Heart right ventricle (tissue), 16 donors: ENCODE measurements at places on chromosomes 3 and 15. TPM values are rescaled to one million over a fixed set of nuclear protein-coding genes. Genes with fewer than 3 reads are reported as not detected.

IFT57 gene
- total RNA-seq: 29.5 TPM

- DNase-seq: peak; percentile 42
These were observed 198.7 kb downstream of the AKAP13 start for GRCh38 chr15:85578941-85579701.

GHRL gene
- total RNA-seq: 1.0 TPM

GRCh38 chr3:68943753-68944500 is 11.6 kb upstream of the TAFA4 start:
- no peak for DNase-seq

DNA sequence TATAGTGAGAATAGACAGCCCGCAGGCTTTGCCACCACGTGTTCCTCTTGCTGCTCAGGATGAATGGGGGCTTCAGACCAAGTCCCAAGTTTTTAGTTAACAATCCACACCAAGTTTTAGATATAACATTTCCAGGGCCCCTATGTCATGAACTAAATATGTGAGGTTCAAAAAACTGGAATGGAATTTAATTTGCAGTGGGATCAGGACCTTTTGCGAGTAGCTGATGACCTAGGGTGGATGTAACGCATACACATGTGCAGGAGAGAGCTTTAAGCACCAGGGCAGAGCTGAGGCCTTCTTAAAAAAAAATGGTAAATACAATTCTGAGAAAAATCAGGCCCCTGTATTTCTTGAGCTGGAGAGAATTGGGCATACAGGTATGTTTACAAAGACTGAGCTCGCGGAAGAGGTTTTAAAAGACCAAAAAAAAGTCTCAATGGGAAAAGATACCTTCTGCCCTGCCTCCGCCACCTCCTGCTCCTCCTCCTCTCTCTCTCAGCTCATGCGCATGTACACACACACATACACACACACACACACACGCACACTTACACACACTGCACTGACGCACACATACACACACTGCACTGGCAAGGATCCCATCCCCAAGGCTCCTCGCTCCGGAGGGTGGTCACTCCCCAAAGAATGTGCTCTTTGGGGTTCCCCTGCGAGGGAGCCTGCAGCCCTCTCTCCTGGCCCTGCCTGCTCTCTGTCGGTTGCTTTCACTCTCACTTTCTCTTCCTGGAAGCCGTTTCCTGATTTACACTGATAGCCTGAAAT is 48.2 kb upstream of the IGF1R start:
- DNase-seq: peak; percentile 35

DNA sequence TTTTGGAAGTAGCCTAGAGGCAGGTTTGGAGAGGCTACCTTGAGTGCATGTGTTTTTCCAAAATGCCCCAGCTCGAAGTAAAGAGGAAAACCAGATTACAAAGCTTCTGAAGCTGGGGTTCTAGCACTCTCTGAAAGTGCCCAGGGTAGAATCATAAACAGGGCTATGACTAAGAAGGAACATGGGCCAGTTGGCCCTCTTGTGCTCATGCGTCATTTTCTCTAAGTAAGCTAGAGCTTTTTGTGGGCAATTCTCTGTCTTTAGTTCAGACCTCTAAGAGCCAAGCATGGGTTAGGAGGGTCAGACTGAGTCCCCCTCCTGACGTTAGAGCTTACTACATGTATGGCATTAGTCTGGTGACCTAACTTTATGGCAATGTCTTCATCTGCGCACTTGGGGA is 129.5 kb upstream of the UMPS start:
- DNase-seq: no peak

DNA sequence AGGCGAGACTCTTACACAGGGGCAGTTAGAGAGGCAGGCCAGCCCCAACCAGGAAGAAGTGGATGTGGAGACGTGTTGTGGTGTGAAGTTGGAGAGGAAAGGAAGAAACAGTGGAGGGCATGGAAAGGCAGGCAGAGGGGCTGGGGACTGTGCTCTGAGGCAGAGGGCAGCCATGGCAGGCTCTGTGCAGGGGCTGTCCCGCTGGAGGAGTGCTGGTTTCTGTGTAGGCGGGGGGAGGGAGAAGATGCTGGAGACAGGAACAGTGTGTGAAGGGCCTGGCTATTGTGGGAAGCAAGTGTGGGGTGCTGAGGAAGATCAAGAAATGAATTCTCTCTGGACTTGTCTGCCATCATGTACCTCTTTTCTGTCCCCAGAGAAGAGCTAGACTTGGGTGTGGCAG is 21.0 kb downstream of the SNAPC5 start:
- no peak for DNase-seq

RASGRP1 gene
- total RNA-seq: 0.42 TPM

GRCh38 chr3:64459711-64460110 is 228.1 kb downstream of the ADAMTS9 start:
- DNase-seq: no peak

- peak; percentile 31 for DNase-seq
These were observed 65.8 kb downstream of the MB21D2 start for GRCh38 chr3:192851821-192852372.

CACNA2D3 gene
- 19.3 TPM for total RNA-seq

DCLK3 gene
- 0.15 TPM for total RNA-seq

GRCh38 chr3:129665024-129665768 is 58.7 kb upstream of the PLXND1 start:
- no peak for DNase-seq

TMEM45A gene
- 1.9 TPM for total RNA-seq

- DNase-seq: no peak
These were observed 63.9 kb downstream of the TNFAIP8L3 start for GRCh38 chr15:51030649-51031316.

GRCh38 chr15:57949374-57949943 is 116.1 kb downstream of the ALDH1A2 start:
- DNase-seq: no peak

GOLGA6L7 gene
- not detected for total RNA-seq

GRCh38 chr15:61101543-61101942 is 127.6 kb downstream of the RORA start:
- no peak for DNase-seq

- DNase-seq: no peak
These were observed 21.7 kb downstream of the FBLN2 start for GRCh38 chr3:13570391-13571194.

DNA sequence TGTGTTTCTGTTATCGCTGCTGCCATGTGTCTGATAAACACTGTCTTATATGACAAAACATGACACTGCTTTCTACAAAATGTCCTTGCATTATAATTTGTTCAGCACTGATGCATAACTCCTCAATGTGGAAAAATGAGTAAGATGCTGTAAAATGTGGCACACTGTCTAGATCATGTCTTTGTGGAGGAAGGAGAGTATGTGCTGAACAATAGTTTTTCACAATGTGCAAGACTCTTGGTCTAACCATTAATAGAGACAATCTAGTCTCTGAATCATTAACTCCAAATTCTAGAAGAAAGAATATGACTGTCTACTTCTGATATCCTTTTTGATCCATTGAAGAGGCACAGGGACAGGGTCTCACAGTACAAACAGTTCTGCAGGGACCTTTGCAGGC is 127.9 kb upstream of the RARB start:
- DNase-seq: no peak

DNA sequence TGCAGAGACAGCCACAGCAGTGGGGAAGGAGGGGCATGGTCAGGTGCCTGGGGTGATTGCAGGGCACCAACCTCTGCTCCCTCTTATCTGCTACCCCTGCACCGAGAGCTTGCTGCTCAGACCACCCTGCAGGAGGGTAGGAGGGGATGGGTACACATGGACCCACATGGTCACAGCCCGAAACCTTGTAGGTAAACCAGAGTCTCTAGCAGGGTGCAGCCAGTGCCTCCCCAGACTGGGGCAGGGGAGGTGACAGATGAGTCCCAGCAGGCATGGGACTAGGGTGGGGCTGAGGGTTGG is 49.2 kb downstream of the FAH start:
- no peak for DNase-seq

HHATL gene
- 998 TPM for total RNA-seq
